Stimulated activated CD4-positive, alpha-beta T cell treated with anti-CD3 and anti-CD28 coated beads, Interleukin-4, amount 100 ng/mL, for 48 hours (primary cell): ENCODE measurements at places on chromosomes 11 and 22.

- no peak for DNase-seq
Observed at GRCh38 chr11:63745304-63746170, 23.0 kb downstream of the ZFTA start.

DNA sequence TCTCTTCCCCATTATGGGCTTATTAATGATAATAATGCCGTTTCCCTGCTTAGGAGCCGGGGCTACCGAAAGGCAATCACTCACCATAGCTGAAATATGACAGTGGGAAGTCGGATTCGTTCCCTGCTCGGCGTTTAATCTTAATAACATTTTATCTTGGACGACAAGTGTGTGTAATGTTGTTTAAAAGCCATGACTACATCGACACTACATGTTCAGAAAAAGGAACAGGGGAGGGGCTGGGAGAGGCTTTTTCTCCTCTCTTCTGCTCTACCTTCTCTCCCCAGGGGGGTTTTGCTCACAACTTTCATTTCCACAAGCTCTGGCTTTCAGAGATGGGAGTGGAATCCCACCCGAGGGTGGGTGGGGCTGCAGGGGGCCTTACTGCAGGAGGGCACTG, 105.5 kb downstream of the DSCAML1 start:
- no peak for DNase-seq

- no peak for DNase-seq
Observed at GRCh38 chr11:82845356-82846353, 54.6 kb downstream of the PRCP start.

DNA sequence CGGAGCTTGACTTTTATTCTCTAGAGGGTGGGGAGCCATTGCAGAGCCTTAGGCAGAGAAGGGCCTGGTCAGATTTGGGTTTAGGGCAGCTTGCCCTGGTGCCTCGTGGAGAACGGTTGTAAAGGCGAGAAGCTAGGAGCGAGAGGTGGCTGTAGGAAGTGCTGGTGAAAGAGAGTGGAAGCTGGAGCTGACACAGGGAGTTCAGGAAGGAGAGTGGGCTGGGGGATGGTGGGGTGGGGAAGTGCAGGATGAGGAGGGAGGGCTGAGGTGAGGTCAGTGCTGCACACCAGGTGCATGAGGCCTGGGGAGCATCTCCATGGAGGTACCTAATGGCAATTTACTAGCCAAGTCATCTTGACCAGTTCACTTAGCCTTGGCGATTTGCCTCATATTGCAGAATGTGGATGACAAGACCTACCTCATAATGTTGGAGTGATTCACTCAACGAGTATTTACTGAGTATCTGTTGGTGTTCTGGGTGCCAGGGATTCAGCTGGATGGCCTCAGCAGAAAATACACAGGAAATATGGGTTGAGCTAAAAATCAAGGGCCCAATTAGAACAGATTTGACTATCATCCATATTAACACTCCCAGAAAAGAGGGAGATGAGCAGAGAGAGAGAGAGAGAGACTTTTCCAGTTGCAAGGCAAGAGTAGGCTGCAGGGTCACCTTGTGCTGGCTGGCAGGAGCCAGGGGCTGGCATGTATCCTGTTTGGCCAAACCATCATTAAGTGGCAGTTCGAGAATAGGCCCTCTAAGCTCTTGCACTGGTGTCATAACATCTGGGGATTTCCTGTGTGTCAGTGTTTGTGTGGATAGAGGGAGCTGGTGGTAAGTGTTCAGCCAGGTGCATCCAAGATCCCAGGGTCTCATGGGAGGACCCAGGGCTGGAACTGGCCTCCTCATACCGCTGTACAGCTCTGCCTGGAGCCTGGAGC, 44.4 kb upstream of the CLDN5 start:
- no peak for DNase-seq

- peak; percentile 19 for DNase-seq
Observed at GRCh38 chr11:122808478-122808869, 29.8 kb upstream of the CRTAM start.

- peak; percentile 26 for DNase-seq
Observed at GRCh38 chr11:32312865-32313403, 122.4 kb downstream of the WT1 start.

GRCh38 chr11:6397636-6398035, 7.4 kb downstream of the SMPD1 start:
- no peak for DNase-seq

DNA sequence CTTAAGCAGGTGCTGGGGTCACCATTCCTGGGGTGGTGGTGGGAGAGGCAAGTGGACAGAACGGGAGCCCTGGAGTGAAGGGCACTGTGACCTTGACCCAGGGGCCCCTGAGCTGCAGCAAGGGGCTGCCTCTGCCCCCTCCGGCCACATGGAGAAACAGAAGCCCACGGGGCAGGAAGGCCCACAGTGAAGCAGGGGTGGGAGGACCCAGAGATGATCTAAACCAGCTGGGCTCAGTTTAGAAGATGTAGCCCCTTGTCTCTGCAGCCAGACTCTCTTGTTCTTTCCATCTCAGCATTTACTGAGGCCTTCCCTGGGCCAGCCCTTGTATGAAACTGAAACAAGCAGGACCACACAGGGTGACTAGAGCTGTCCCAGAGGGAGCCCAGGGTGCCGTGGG, 30.5 kb downstream of the WNT11 start:
- DNase-seq, result no peak

DNA sequence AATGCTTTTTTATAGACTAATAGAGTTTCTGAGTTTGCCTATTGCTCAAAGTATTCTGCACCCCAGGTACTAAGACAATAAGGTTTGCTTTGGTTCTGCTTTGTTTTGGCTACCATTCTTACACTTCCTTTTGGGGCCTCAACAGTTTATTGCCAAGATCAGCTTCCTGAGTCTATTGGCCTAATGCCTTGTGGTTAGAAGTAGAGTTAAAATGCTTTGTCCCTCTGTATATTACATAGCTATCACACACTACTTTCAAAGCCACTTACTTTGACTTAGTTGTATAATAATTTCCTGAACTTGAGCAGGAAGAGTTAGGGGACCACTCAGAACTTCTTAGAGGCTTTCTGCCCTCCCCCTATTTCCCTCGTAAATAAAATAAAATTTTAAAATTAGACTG, 96.5 kb downstream of the DLG2 start:
- no peak for DNase-seq

- DNase-seq, result no peak
Observed at GRCh38 chr11:113960702-113961330, 14.1 kb upstream of the HTR3A start.

DNA sequence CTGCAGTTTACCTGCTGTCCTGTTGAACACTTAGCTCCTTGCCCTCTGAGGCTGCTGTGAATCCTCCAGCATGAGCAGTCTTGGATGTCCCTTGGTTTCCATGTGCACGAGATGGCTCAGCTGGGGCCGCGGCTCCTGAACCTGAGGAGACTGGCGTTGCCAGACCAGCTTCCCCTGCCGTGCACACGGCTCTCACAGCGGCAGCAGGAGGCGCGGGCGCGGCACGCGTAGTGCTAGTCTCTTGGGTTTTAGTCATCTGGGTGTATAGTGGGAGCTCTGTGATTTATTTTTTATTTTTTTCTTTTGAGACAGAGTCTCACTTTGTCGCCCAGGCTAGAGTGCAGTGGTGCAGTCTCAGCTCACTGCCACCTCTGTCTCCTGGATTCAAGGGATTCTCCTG, 54.8 kb downstream of the MUC6 start:
- DNase-seq, result no peak

GRCh38 chr11:10303558-10304363, 1.1 kb upstream of the ADM start:
- DNase-seq, result no peak

DNA sequence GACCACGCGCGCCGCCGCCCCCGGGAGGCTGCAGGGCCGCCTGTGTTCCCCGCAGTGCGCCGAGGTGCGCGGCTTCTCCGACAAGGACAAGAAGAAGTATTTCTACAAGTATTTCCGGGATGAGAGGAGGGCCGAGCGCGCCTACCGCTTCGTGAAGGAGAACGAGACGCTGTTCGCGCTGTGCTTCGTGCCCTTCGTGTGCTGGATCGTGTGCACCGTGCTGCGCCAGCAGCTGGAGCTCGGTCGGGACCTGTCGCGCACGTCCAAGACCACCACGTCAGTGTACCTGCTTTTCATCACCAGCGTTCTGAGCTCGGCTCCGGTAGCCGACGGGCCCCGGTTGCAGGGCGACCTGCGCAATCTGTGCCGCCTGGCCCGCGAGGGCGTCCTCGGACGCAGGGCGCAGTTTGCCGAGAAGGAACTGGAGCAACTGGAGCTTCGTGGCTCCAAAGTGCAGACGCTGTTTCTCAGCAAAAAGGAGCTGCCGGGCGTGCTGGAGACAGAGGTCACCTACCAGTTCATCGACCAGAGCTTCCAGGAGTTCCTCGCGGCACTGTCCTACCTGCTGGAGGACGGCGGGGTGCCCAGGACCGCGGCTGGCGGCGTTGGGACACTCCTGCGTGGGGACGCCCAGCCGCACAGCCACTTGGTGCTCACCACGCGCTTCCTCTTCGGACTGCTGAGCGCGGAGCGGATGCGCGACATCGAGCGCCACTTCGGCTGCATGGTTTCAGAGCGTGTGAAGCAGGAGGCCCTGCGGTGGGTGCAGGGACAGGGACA, 2.7 kb downstream of the NLRP6 start:
- no peak for DNase-seq

DNA sequence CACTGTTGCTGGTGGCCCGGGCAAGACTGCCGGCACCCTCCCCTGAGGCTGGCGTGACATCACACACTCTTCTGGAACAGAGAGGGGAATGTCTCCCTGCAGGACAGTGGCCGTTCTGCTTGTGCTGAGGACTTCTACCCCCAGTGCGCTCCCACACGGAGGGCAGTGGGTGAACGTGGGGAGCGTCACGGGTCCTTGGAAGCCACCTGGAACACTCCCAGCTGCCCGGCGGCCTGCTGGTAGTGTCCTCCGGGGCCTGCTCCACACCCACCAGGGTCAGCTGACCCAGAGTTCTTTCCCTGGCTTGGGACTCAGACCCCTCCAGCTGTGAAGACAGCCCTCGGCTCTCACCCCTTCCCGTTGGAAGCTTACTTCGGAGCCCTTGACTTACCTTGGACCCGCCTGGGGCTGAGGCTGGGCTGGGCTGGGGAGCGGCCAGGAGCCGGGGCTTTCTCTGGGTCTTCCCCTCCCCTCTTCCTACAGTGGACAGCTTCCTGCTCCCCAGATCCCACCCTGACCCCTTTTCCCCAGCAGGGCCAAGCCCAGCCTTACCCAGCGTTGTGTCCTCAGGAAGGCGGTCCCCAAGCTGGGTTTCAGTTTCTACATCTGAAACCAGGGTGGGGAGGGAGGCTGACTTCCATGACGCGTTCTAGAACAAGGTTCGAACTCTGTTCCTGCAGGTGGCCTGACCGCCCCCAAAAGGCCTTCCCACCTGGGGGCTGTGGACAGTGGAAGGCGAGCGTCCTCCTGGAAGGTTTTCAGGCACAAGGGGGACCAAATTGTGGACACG, 14.8 kb upstream of the GAL start:
- DNase-seq, result no peak

GRCh38 chr11:46981436-46981835, 44.9 kb downstream of the CSTPP1 start:
- DNase-seq, result no peak

DNA sequence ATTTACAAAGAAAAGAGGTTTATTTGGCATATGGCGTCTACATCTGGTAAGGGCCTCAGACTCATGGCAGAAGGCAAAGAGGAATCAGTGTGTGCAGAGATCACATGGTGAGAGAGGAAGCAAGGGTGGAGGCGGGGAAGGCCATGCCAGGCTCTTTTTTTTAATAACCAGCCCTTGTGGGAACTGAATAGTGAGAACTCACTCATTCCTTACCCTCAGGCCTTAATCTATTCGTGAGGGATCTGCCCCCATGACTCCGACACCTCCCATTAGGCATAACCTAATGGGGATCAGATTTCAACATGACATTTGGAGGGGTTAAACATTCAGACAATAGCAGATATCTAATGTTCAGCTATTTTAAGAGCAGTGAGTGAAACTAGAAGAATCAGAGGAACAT, 55.7 kb downstream of the ATM start:
- DNase-seq, result no peak

GRCh38 chr11:80593648-80594374, 1153.0 kb upstream of the TENM4 start:
- DNase-seq, result no peak

DNA sequence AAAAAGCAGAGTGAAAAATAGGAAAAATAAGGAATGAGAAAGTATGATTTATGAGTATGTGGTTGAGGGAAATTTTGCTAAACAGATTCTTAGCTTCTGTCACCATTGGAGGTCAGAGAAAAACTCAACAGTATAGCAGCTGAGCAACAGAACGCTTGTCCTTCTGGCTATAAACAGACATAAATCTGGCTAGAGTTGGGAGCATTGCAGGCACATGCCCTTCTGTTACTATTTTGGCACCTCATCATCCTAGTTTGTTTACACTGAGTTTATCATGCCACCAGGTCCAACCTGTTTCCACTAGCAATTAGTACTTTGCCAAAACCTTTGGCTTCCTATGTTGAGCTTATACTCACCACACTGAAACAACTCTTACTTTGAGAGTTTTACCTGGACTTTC, 6.9 kb downstream of the UBE4A start:
- no peak for DNase-seq

- DNase-seq, result no peak
Observed at GRCh38 chr11:69535908-69536307, 54.4 kb downstream of the LINC01488 start.

DNA sequence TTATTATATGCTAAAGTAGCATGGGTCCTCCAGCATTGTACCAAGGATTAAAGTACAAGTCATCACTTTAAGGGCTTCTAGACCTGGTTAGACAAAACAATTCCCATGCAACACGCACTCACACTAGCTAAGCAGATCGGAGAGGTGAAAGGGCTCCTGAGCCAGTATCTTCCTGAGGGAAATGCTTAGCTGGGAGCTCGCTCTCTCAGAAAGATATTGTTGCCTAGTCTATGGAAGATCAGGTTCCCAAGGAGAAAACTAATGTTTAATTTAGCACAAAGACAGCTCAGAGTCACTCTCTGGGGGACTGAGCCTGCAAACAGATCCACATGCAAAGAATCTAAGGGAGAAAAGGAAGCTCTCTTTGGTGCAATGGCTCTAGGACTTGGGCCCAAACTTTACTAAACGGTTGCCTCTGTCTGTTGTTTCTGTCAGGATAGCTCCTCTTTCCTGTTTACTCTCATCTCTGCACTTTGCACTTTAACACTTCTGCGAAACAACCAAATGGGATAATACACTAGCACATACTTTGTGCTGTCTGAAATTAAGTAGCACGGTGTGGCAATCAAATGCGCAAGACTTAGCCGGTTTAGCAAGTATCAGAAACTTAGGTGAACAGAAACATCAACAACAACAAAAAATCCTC, 10.7 kb downstream of the MAML2 start:
- DNase-seq, result no peak

- DNase-seq, result no peak
Observed at GRCh38 chr11:19437760-19438159, 197.0 kb upstream of the E2F8 start.

DNA sequence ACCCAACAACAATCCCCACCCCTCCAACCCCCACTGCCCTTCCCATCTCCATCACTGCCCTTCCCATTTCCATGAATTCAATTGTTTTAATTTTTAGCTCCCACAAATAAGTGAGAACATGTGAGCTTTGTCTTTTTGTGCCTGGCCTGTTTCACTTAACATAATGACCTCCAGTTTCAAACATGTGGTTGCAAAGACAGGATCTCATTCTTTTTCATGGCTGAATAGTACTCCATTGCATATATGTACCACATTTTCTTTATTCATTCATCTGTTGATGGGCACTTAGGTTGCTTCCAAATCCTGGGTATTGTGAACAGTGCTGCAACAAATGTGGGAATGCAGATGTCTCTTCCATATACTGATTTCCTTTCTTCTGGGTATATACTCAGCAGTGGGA, 985 bp upstream of the IL2RB start:
- no peak for DNase-seq
